ENCODE measurements at places on chromosomes 5 and 9.

DNA sequence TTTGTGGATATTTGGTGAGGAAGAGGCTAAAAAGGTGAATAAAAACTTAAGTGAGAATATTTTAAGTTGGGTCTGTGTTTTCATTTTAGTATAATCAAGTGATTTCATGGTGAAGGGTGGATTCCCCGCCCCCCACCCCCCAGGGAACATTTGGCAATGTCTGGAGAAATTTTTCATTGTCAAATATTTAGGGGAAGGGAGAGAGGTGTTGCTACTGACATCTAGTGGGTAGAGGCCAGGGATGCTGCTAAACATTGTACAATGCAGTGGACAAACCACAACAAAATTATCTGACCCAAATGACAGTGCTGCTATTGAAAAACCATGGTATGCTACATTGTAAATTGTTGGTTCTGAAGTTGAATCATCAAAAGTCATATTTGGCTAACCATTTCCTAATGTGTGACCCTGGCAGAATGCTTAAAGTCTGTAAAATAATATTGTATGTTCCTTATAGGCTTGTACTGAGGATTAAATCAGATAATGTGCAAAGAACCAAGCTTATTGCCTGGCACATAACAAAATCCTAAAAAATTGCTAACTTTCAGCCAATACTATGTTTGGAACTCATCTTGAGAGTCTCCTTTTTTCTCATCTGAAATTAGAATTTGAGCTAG lies 5.6 kb downstream of the C5orf24 start:
- DNase-seq, result peak; percentile 46

GRCh38 chr5:68884144-68884754 lies 209.6 kb upstream of the SLC30A5 start:
- DNase-seq, result no peak

GRCh38 chr9:99400184-99400731 lies 178.2 kb downstream of the SEC61B start:
- peak; percentile 50 for DNase-seq

GRCh38 chr5:56845904-56846480 lies 30.6 kb downstream of the MAP3K1 start:
- DNase-seq, result no peak

- DNase-seq, result no peak
These were observed 26.5 kb downstream of the CEP72 start for GRCh38 chr5:638501-639252.

DNA sequence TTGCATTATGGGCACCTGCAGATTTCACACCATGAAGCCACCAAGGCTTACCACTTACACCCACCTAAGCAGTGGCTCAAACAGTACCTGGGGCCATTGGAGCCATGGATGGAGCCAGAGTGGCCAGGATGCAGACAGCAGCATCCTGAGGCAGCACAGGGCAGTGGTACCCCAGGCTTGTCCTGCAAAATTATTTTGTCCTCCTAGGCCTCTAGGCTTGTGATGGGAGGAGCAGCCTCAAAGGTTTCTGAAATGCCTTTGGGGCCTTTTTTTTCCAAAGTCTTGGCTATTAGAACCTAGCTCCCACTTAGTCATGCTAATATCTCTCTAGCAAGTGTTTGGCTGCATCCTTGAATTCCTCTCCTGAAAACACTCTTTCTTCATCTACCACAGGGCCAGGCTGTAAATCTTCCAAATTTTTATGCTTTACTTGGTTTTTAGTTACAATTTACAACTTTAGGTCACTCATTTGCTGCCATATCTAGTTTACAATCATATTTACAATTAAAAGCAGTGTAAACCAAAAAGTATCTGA lies 15.7 kb downstream of the TMC1 start:
- DNase-seq, result no peak

GRCh38 chr5:10566543-10567068 lies 2.7 kb downstream of the ANKRD33B start:
- no peak for DNase-seq

GRCh38 chr5:51829691-51830090 lies 446.4 kb downstream of the ISL1 start:
- peak; percentile 0 for DNase-seq

GRCh38 chr5:176798949-176799348 lies 11.4 kb upstream of the UNC5A start:
- no peak for DNase-seq

DNA sequence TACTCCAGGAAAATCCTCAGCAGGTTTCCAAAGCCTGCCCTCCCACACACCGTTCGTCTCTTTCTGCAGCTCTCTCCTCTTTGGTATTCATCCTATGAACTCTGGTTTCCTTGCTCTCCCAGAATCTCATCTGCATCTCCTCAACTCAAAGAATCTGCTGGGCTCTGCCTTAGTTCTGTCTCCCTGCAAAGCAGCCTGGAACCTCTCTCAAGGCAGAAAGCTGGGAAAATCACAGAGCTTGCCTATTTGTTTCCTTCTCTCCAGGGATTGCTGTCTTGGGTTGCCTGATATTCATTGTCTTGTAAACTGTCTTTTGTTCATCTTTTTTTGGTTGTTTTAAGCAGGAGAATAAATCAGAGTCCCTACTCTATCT lies 5.3 kb upstream of the ERAP2 start:
- no peak for DNase-seq

DNA sequence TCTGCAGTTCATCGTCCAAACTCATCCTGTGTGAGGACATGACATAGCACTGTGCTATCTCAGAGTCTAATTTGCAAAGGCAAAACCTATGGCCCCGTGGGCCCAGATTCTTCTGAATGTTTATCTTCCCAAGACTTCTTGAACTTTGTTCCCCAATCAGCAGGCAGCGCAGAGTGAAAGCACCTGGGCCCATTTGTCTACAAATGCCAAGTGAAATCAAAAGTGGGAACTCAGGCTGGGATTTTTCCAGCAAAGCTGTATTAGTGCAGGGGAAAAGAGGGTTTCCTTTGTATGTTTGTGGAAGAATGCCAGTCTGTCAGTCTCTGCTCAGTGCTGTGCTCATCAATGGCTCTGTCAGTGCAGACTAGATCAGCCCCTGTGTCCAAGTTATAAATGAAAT lies 55.8 kb downstream of the FOXD1 start:
- no peak for DNase-seq
